H9 (cell line): ENCODE measurements at places on chromosomes 16 and 17.

DNA sequence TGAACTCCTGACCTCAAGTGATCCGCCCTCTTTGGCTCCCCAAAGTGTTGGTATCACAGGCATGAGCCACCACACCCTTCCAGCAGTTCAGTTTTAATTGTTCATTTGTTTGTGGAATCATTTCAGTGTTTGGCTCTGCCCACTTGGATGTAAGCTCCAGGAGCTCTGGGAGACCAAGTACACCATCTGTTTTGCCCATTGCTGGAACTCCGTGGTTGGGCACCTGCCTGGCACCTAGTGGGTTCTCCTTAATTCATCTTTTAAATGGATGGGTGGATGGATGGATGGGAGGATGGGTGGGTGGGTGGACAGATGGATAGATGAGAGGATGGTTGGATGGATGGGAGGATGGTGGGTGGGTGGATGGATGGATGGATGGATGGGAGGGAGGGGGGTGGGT lies 953 bp upstream of the NECAB2 start:
- no peak for DNase-seq

DNA sequence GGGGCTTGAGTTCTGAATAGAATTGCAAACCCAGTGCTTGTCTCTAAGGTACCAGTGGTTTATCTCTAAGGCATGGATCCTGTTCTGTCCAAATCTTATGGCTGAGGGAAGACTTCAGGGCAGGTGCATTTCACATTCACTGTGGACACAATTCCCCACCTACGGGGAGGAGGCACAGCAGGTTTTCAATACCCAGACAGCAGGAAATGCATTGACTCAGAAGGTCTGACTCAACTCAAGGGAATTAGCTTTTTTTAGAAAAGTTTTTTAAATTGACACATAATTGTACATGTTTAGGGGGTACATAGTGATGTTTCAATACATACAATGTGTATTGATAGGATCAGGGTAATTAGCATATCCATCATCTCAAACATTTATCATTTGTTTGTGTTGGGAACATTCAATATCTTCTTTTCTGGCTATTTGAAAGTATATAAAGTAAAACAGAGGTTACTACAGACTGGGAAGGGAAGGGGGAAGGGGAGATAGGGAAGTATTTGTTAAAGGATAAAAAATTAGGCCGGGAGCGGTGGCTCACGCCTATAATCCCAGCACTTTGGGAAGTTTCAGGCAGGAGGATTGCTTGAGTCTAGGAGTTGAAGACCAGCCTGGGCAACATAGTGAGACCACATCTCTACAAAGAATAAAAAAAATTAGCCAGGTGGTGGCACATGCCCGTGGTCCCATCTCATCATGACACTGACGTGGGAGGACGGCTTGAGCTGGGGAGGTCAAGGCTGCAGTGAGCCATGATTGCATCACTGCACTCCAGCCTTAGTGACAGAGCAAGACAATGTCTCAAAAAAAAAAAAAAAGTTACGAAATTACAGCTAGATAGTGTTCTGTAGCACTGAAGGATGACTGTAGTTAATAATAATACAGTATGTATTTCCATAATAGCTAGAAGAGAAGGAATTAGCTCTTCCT lies 54.9 kb downstream of the RGS9 start:
- DNase-seq, result no peak

GRCh38 chr16:8346294-8346693 lies 244.0 kb downstream of the TMEM114 start:
- no peak for DNase-seq

GRCh38 chr16:31436221-31437045 lies 6.2 kb downstream of the ZNF843 start:
- DNase-seq, result peak; percentile 39

DNA sequence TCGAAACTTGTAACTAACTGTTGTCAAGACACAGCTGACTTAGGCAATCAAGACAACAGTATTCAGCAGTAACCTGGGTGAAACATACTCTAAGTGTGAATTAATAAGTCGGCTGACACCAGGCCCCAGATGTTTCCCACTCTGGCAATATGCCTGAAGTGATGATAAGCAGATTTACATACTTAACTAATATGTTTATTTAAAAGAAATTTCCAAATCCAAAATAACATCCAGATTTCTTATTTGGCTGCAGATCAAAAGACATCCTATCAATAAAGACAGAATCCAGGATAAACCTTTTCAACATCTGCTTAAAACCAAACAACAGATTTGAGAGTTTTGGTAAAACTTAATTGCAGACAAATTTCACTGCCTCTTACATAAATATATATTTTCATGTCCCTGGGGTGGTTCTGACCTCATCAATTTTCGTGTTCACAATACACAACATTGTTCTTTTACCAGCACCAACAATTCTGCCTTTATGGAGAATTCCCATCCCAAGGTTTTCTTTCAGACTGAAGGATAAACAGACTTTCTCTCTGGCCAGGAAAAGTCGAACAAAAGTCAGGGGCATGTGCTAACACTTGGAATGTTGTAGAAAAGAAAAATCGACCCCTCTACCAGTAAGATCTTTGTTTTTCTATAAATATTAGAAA lies 45.1 kb upstream of the TOX3 start:
- DNase-seq, result no peak

DNA sequence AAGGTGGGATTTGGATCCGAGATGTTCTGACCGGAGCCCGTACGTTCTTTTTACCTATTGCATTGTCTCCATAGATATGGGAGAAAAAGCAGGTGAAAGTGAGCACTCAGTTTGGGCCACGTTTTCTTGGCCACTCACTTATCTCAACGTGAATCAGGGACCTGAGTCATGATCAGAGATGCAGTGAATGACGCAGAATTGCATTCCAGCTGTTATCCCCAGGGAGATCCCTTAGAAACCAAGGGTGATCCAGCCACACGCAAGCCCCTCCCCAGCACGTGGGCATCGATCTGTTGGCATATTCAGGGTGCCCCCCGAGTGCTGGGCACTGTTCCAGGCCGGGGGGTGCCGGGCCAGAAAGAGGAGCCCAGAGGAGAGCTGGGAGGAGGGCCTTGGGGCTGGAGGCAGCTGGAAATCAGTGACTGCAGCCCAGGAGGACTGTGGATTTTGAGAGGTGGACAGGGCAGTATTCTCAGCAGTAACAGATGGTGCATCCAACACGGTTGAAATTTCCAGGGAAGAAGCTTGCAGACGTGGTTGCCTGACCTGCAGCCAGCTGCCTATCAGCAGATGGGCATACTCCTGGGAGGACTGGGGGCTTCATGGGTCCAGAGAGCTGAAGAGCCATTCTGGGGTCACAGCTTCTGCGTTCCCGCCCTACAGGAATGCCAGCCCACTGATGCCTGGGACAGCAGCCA lies 87.2 kb upstream of the CACNG5 start:
- DNase-seq, result no peak

GRCh38 chr16:83238949-83239691 lies 568.7 kb upstream of the HSBP1 start:
- DNase-seq, result no peak

GRCh38 chr17:50117202-50118051 lies 12.5 kb downstream of the SAMD14 start:
- DNase-seq, result peak; percentile 90

GRCh38 chr16:53502331-53503269 lies at the start of gene AKTIP:
AKTIP (minus strand) TSS chr16:53503209; CDS start chr16:53500259, 2,950 bp downstream.
- DNase-seq, result peak; percentile 54

GRCh38 chr16:4410335-4411075 lies 5.9 kb downstream of the CORO7 start:
- no peak for DNase-seq

GRCh38 chr17:81379523-81379942 lies 15.7 kb upstream of the BAHCC1 start:
- no peak for DNase-seq
